ENCODE measurements at places on chromosomes 3 and 15.

DNA sequence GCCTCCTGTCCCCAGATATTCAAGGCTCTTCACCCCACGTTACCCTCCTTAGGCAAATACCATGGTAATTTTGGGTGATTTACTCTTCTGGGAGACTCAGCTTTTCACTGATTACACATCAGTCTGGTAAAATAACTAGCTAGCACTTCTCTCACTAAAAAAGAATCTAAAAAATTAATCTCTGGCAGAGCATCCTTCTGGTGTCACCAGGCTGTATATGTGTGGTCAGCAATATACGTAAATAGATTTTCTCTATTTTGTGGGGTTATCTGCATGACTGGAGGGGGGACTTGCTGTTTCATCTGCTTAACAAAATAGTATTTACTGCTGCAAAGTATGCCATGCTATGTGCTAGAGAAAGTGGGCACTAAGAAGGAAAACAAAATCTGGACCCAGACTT is 45.1 kb downstream of the LRRC28 start:
- DNase-seq: no peak
- no peaks in the 10 kb centered on the region for H3K27me3 ChIP-seq
- no peak overlapping the region for H3K27ac ChIP-seq
- no peak overlapping the region for H3K4me3 ChIP-seq
- no peaks in the 10 kb centered on the region for H3K4me1 ChIP-seq

DNA sequence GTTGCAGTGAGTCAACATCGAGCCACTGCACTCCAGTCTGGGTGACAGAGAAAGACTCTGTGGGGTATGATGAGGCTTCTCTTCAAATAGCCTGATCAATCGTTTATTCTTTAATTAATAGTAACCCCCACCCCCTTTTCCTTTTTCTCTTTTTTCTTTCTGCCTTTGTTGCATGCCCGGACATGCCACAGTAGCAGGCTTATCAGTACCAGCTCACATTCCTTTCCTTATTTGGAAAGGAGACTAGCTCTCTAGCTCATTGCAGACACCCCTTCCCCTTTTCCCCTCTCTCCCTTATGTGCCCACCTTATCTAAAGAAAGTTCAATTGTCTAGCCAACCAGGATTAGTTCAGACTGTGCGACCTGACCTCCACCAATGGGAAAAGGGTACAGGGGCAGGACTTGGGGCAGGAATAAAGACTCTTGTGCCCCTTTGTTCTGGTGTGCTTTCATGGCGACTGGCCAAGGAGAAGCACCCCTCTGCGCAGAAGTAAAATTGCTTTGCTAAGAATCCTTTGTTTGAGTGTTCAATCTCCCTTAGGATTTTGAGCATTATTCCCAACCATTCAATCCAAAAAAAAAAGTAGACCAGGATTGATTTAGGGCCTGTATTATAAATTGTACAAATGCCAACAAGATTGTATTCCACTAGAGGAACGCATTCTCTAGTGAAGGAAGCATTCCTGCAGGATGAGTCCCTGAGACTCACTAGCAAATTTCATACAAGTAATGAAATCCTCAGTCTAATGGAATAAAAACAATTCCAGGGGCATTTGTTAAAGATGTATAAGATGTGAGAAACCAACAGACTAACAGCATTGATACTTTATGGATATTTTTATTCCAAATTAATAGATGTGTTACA is 95.8 kb upstream of the SNRPN start:
- H3K27me3 ChIP-seq: no peaks in the 10 kb centered on the region
- H3K27ac ChIP-seq: no peak overlapping the region
- no peak for DNase-seq
- no peak overlapping the region for H3K4me3 ChIP-seq
- H3K36me3 ChIP-seq: no peaks in the 10 kb centered on the region
- no peaks in the 10 kb centered on the region for H3K4me1 ChIP-seq

DNA sequence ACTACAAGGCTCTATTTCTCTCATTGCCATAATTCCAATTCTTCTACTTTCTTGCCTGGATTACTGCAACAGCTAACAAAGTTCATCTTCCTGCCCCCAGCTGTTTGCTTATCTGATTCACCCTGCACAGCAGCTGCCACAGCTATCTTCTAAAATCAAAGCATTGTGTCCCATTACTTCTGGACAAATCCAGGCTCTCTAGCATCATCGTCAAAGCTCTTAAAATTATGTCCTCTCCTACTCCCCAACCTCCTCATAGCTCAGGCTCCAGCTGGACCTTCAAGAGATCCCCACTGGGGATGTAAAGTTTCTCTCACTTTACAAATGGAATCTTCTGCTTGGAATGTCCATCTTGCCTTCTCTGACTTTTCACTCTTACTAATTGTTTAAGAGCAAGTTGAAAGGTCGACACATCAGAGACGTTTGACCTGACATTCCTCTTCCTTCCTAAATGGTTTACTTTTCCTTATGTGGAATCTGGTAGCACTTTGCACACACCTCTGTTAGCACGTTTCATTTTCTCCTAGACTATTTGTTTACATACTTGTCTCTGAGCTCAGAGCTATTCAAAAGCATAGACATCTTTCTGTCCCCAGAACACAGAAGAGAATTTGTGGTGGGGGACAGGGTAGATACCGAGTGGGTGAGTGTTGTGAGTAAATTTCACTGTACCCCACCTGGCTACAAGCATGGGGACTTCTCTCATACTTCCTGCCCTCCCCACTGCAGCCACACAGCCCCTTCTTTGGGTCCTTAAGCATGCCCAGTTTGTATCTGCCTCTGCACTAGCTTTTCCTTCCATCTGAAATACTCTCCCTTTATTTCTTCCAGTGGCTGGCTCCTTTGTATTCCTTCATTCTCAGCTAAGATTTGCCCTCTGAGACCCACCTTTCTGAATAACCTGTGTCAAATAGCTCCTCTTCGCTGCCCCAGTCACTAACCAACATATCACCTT is 77.9 kb downstream of the SERPINI1 start:
- H3K27ac ChIP-seq: no peak overlapping the region
- no peaks in the 10 kb centered on the region for H3K27me3 ChIP-seq
- no peak for DNase-seq

DNA sequence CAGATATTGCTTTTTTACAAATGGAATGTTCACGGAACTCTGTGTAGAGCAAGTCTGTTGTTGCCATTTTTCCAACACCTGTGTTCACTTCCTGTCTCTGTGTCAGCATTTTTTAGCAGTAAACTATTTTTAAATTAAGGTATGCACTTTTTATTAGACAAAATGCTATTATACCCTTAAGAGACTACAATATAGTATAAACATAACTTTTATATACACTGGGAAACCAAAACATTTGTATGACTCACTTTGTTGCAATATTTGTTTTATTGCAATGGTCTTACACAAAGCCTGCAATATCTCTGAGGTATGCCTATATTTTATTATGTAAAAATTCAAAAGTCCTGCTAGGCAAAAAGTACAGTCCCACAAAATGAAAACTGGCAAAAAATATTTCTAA is 39.8 kb upstream of the FGF7 start:
- DNase-seq: no peak
- no peaks in the 10 kb centered on the region for H3K27me3 ChIP-seq
- H3K36me3 ChIP-seq: no peaks in the 10 kb centered on the region
- no peaks in the 10 kb centered on the region for H3K4me1 ChIP-seq

- no peaks in the 10 kb centered on the region for H3K36me3 ChIP-seq
- no peak overlapping the region for H3K27ac ChIP-seq
- H3K4me3 ChIP-seq: no peak overlapping the region
- no peaks in the 10 kb centered on the region for H3K27me3 ChIP-seq
- no peaks in the 10 kb centered on the region for H3K4me1 ChIP-seq
Observed at GRCh38 chr3:60274646-60275045, 976.6 kb downstream of the FHIT start.

DNA sequence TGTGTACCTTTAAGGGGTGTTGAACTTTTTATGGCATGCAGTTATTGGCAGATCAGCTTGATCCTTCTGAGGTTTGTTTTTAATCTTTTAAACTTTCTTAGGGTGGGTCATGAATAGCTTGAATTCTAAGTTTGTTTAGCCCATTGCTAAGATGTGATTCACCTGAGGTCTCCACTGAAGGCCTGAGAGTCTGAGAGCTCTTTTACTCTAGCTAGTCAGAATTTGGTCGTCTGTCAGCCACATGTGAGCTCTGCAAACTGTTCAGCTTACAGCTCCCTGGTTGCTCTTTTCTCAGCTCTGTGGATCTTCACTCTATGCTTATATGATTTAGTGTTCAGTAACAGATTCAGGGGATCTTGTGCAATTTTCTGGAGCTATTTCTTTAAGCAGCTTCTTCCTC is 161.3 kb downstream of the ABHD5 start:
- no peak overlapping the region for H3K4me3 ChIP-seq
- peaks cover 2% of the 10 kb centered on the region for H3K4me1 ChIP-seq
- H3K36me3 ChIP-seq: no peaks in the 10 kb centered on the region

DNA sequence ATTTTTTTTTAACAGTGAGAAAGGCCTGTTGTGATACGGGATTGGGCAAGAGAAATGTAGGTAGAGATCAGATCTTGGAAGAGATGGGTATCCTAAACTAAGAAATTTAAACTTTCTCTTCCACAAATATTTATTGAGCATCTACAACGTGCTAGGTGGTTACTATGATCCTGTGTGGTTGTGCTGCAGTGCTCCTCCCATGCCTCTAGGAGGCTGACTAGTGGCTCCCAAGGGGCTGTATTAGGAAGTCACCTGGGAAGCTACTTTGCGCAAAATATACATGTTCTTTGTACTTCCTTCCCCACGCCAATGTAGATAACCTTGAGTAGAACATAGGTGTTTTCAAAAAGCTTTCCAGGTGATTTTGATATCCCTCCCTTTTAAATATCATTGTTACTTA is 27.2 kb downstream of the USP3 start:
- H3K36me3 ChIP-seq: peaks cover 4% of the 10 kb centered on the region
- peaks cover 35% of the 10 kb centered on the region for H3K4me1 ChIP-seq
- no peak overlapping the region for H3K4me3 ChIP-seq
- no peaks in the 10 kb centered on the region for H3K27me3 ChIP-seq
- no peak for DNase-seq
- no peak overlapping the region for H3K27ac ChIP-seq

DNA sequence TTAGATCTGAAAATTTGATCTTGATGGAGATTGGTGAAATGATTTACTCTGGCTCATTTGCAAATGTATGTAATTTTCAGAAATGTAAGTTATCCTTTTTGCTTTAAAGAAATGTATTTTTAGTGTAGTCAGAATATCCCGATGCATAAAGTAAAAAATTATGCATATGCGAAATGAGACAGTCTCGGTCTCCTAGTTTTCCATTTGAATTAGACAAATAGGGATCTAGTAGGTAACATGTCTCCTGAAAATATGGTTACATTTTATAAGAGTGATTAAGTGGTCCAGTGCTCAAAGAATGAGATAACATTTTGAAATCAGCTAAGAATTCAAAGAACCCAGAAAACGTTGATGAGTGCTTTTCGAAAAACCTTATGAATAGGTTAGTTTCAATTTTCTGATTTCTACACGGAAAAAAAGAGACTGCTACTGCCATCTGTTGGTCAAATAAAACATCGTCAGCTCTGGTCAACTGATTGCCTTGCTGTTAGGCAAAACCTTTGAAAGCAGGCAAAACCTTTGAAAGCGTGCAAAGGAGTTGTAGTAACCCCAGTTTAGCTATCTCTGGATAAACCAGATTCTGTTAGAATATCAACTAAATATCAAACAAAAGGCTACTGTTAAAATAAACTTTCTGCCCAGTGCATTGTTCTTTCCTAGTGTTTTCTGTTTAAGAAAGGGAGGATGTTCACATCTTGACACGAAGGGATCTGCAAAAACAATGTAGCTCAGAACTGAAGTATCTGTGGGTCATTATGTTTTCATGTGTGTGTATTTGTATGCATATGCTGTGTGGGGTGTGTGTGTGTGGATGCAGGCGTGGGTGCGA is 59.3 kb upstream of the CHMP2B start:
- no peak for DNase-seq
- H3K27ac ChIP-seq: no peak overlapping the region
- no peaks in the 10 kb centered on the region for H3K27me3 ChIP-seq
- H3K4me1 ChIP-seq: no peaks in the 10 kb centered on the region

DNA sequence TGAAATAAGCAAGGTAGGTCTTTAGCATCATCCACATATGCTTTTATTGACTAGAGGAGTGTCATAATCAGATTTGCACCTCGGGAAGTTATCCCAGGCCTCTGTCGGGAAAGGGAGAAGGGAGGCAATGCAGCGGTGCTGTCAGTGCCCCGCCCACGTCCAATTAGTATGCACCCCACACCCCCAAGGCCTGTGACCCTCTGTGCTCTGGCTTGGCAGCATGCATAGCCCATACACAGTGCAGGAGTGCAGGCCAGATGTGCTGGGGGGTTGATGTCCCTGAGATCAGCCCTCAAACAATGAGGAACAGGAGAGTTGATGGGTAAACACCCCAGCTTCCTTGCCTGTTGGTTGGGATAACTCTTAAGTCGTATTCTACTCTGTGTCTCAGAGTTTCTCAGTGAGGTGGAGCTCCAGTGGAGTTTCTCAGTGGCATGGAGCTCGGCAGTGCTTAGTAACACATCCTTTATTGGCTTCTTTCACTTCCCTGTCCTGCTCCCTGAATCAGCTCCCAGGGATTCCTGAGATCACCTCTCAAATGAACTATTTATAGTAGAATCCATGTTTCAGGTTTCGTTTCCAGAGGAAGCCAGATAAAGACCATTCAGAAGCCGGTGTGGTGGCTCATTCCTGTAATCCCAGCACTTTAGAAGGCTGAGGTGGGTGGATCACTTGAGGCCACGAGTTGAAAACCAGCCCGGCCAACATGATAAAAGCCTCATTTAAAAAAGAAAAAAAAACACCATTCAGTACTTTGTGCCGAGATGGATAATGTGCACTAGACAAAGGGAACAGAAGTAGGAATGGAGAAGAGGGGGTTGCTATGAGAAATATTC is 26.7 kb upstream of the NDUFB4 start:
- peaks cover 4% of the 10 kb centered on the region for H3K27me3 ChIP-seq
- no peak overlapping the region for H3K27ac ChIP-seq
- no peaks in the 10 kb centered on the region for H3K4me1 ChIP-seq
- H3K4me3 ChIP-seq: no peak overlapping the region

Data from CD4-positive, alpha-beta T cell (primary cell).